Activated CD4-positive, alpha-beta T cell treated with anti-CD3 and anti-CD28 coated beads, Interleukin-2, amount 10 ng/mL, durations not matched to agents 24 days and 14 days (primary cell): ENCODE measurements at places on chromosomes 13 and 19. TPM values are rescaled to one million over a fixed set of nuclear protein-coding genes. Genes with fewer than 3 reads are reported as not detected.

DNA sequence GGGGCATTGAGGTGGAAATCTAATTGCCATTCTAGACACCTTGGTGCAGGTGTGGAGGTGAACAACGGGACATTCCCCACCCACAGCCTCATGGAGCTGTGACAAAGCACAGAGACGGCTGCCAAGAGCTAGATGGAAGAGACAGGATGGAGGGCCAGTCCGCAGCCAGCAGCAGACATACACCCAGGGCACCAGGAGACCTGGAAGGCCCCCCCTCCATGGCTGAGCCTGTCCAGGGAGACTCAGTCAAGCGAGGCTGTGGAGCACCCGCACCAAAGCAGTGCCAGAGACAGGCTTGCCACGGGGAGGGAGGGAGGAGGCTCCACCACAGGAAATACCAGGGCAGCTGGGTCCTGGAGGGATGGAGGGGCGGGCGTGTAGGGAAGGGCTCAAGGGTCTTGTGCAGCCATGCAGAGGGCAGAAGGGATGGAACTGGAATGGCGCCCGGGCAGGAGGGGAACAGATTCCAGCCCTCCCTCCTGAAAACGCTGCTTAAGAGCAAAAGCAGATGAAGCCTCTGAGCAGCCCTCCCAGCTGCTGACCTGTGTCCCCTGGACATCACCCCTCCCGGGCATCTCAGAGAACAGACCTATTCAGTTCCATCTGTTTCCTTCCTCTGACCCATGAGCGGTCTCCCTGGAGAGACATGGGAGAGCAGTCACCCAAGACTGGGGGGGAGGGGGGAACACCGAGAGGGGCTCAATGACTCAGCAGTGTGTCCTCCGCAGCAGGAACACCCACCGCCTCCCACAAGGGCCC lies 14.4 kb downstream of the EPS15L1 start:
- no peak for DNase-seq

COL5A3 gene
- total RNA-seq = 0.59 and 0.63 TPM in 2 replicates

SERPINE3 gene
- not detected in 2 replicates for total RNA-seq

URAD gene
- total RNA-seq = not detected in 2 replicates

- DNase-seq = no peak
These were observed 60.6 kb downstream of the MLLT1 start for GRCh38 chr19:6219147-6219525.

DNAJB1 gene
- total RNA-seq = 117 and 126 TPM in 2 replicates

DNA sequence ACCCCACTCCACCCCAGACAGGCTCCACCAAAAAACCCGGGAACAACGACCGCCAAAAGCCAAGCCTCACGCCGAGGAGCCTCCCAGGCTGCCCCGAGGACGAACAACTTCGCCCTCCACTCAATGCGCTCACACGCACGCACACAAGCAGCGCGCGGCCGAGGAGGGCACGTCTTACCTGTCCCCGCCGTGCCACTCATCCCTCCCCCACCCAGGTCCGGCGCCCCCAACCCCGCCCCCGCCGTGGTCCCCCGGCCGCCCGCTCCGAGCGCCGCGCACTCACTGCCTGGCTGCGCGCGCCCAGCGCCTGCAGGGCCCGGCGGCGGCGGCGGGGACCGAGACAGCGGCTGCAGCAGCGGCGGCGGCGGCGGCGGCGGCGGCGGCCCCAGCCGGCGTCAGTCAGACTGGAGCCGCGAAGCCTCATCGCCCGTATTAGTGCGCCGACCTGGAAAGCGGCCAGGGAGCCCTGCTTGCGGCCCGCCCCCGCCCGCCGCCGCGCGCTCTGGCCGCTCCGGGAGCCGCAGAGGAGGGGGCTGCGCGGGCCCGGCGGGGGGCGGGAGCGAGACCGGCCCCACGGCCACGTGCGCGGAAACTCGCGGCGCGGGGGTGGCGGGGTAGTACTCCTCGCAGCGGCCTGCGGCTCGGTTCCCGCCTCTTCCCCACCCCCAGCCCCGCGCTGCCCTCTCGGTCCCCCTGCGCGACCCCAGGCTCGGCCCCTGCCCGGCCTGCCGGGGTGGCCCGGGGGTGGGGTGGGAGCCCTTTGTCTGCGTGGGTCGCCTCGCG lies at the start of gene SMAD9:
TSS of gene SMAD9 (minus strand) at position 406 of the 783 bp plus-strand sequence. CDS start 40,549 bp downstream, outside the sequence.
- DNase-seq = peak; percentile 69

PABPC3 gene
- 0.43 and 0.54 TPM in 2 replicates for total RNA-seq

- no peak for DNase-seq
These were observed 63.4 kb downstream of the KDM4B start for GRCh38 chr19:5032101-5032967.

DNA sequence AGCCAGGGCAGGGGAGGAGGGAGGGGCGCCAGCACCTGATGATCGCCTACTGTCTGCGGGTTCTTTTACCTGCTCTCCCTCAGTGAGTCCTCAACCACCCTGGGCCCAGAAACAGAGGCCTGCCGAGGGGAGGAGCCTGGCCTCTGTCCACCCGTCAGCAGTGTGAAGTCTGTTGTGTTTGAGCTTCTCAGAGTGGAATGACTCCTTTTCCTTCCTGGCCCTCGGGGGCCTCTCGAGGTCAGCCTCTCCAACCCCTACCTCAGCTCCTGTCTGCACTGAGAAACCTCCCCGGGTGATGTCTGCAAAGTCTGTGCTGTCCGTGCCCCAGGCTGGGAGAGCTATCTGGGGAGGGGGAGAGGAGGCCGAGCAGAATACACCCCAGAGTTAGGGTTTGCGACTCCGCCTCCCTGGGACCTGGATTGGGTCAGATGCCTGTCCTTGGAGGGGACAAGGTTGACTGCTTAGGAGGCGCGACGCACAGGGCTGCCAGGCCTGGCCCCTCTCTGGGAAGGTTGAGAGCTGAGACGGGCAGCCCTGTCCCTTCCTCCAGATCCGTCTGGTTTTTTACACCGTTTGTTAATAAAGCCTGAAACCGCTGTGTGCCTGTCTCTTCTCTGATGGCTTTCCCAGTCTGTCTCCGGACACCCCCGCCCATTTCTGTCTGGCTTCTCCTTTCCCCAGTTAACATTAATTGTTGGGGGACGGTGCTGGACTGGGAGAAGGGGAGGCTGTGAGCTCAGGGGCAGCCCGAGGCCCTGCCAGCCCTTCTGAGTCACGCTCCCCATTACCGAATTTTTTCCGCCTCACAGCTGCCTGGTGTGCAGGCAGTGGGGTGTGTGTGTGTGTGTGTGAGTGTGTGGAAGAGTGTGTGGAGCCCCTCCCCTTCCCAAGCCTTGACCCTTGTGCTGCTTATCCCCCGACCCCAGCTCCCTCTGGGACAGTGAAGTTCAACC lies 989 bp upstream of the SSC5D start:
- no peak for DNase-seq

DNA sequence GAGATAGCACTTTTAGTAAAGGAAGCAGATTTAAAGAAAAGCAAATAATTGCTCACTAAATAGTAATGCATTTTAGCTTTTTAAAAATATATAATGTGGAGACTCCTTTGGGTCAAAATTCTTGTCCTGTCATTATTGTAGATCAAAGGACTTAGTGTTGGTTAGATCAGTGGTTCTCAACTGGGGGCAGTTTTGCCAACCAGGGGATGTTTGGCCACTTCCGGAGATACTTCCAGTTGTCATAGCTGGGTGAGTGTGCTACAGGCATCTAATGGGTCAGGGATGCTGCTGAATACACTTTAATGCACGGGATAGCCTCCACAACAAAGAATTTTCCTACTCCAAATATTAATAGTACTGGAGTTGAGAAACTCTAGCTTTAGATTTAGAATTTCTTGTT lies 126.8 kb downstream of the LMO7 start:
- DNase-seq = no peak

DNA sequence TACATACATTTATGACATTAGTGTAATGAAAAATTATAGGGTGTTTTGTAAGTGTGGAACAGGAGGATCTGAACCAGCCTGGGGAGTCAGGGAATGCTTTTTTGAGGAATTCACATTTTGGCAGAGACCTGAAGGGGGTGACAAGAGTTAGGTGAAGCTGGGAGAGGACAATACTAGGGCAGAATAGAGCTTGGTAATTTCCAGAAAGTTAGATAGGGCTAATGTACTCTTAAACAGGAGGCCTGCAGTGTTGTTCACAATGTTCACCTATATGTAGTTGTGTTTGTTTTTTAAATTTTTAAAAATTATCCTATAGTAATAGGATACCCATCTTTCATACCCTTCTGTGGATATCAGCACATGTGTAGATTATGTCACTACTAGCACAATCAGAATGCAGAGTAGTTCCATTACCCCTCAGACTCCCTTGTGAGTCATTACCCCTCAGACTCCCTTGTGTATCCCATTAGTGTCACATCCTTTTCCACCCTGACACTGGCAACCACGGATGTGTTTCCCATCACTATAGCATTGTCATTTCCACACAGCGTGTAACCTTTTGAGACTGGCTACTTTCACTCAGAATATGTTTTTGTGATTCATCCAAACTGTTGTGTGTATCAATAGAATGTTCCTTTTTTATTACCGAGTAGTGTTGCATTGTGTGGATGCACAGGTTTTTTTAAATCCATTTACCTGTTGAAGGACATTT lies 43.1 kb downstream of the PCCA start:
- DNase-seq = no peak

- DNase-seq = no peak
These were observed 148.7 kb upstream of the RNF113B start for GRCh38 chr13:98325724-98326123.

ZFR2 gene
- total RNA-seq = not detected in 2 replicates

ADGRE3 gene
- not detected in 2 replicates for total RNA-seq

- DNase-seq = no peak
These were observed 9.6 kb downstream of the KHSRP start for GRCh38 chr19:6414793-6415590.

CYP2F1 gene
- not detected in 2 replicates for total RNA-seq

GRCh38 chr19:54352041-54352440 lies 12.7 kb downstream of the LAIR1 start:
- no peak for DNase-seq

DNA sequence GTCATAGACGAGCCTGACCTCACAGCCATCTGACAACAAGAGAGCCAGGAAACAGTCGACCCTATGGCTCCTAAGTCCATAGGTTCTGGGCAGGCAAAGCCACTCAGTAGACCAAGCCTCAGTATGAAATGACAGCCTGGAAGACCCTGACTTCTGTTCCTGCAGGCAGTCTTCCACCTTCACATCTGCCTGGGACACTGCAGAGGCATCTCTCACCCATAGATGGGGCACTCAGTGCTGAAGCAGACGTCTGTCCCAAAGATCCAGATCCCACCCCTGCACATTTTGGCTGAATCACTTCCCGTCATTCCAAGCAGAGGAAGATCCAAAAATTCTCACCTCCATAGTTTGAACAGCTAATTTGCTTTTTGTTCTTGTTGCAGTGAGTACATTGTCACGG lies 139.3 kb upstream of the ZNF507 start:
- DNase-seq = no peak

DNA sequence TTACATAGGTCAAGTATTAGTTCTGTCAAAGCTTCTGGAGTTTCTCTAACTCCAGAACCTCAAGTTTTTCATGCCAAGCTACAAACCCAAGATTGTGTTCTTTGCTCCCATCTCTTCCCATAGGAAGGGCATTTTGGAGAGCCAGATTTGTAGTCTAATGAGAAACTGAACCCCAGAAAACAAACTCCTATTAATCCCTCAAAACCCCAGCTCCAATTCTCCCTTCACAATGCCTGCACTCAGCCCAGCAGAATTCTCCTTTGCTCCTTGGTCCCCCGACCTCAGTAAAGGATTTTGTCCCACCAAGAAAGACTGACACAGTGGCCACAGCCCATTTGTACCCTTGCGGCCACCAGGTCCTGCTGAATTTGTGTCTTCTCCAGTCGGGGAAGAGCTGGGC lies 8.4 kb downstream of the USHBP1 start:
- DNase-seq = no peak

GRCh38 chr13:80082396-80083080 lies 258.4 kb downstream of the SPRY2 start:
- no peak for DNase-seq

KASH5 gene
- total RNA-seq = 0.24 TPM in 1 of 2 replicates, not detected in the other

DNA sequence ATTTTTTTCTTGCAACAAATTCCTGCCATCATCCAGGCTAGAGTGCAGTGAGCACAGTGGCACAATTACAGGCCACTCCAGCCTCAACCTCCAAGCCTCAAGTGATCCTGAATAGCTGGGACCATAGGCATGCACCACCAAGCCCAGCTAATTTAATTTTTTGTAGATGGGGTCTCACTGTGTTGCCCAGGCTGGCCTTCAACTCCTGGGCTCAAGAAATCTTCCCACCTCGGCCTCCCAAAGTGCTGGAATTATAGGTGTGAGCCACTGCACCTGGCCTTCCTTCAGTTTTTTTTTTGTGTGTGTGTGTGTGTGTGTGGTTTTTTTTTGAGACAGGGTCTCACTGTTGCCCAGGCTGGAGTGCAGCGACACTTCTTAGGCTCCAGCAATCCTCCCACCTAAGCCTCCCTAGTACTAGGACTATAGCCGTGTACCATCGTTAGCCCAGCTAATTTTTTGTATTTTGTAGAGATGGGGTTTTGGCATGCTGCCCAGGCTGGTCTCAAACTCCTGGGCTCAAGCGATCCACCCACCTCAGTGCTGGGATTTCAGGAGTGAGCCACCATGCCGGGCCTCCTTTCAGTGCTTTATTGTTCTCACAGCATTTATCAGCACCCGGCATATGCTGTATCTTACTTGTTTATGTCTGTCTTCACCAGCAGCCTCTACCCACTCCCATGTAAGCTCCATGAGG lies 5.9 kb upstream of the SRRM5 start:
- no peak for DNase-seq

- no peak for DNase-seq
These were observed 495.4 kb downstream of the TBC1D4 start for GRCh38 chr13:74986609-74987008.

DNA sequence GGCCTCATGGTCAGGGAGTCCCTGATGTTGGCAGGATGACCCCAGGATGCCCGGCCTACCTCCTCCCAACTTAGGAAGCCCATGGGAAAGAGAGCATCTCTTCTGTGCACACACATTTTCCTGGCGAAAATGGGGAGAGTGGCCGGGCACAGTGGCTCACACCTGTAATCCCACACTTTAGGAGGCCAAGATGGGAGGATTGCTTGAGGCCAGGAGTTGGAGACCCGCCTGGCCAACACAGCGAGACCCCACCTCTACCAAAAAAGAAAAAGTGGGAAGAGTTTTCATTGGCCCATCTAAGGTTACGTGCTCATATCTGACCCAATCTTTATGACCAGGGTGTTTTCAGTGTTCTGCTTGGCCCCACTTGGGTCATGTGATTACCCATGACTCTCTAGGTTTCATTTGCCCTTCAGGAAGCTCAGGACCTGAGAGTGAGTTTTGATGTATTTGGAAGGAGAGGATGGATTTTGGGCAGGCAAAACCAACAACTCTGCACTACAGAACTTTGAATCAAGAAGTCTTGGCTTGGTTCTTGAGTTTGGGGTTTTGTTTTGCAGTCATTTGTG lies 33.6 kb upstream of the SHKBP1 start:
- no peak for DNase-seq

- peak; percentile 49 for DNase-seq
These were observed 102.5 kb downstream of the FAM216B start for GRCh38 chr13:42883771-42884467.

DNA sequence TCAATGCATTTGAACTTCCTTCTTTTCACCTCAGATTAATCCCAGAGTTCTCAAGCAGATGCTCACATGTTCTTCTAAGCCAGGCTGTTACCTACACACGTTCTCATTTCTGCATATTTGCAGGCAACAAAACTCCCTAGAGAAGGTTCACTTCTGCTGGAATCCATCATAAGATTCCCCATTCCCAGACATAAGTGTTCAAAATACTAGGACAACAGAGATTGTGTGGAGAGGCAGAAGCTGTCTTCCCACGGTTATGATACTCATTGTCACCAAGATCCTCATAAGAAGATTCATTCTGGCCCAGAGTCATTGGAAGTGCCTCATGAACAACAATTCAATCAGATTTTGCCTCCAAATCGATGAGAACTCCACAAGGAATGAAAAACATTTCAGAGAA lies 931.6 kb upstream of the MIR17HG start:
- DNase-seq = no peak

ZNF433 gene
- total RNA-seq = 0.14 and 0.21 TPM in 2 replicates
